ENCODE measurements at places on chromosomes 5 and 9. TPM values are rescaled to one million over a fixed set of nuclear protein-coding genes. Genes with fewer than 3 reads are reported as not detected.

DNA sequence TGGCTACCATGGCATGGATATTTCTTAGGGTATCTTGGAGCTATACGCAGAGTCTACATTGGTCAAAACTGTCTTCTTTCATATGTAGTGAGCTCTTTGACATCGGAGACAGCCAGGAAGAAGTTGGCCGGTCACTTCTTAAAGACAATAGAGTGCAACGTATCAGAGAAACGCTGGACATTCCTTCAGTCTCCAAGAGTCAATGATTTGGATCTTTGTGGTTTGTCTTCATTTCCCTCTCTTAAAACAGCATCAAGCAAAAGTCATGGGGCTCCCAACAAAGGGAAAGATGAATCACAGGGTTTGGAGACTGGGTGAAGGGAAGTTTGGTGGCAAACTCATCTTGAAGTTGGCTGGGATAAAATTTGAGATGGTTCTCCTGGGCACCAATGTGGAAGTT, 320.1 kb downstream of the AGTPBP1 start:
- DNase-seq: no peak

GRCh38 chr5:139245637-139246339, 47.6 kb upstream of the SIL1 start:
- DNase-seq: no peak

GRCh38 chr5:67170767-67171166, 25.8 kb downstream of the CD180 start:
- DNase-seq: no peak

GPR151 gene
- total RNA-seq: under 0.01 TPM

- no peak for DNase-seq
These were observed 1259.0 kb upstream of the NUDT12 start for GRCh38 chr5:104821606-104822005.

- no peak for DNase-seq
These were observed 98.2 kb downstream of the MAP1B start for GRCh38 chr5:72205431-72206009.

Measured in thymus (tissue), 14 donors.